NCI-H1092 treated with DMSO at 0.1 percent for 48 hours (cell line): ENCODE measurements at places on chromosomes 6 and 20.

GRCh38 chr6:166382933-166383801, at the start of gene MPC1:
MPC1 (minus strand) TSS chr6:166382940; CDS start chr6:166382876, 64 bp downstream.
- DNase-seq = peak; percentile 98

GRCh38 chr6:90643381-90643780, 56.5 kb upstream of the MAP3K7 start:
- no peak for DNase-seq

- no peak for DNase-seq
Measured at GRCh38 chr6:71364889-71365542, 76.4 kb downstream of the OGFRL1 start.

GRCh38 chr6:72816022-72816421, 194.2 kb downstream of the KCNQ5 start:
- no peak for DNase-seq

DNA sequence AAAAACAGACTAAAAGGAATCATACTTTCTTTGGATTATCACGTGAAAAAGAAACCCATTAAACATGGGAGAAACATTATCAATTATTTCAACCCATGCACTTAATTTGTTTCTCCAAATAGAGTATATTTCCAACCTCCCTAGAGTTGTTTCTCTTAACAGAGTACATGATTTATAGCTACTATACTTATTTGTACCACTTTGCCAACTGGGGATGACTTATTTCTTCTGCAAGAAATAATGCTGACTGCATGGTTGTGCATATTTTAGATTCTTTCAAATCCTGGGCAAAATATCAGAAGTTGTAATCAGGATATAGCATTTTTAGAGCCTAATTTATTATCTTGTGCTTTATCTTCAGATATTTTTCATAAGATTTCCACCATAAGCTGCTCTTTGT, 629.1 kb upstream of the EYS start:
- DNase-seq = no peak

DNA sequence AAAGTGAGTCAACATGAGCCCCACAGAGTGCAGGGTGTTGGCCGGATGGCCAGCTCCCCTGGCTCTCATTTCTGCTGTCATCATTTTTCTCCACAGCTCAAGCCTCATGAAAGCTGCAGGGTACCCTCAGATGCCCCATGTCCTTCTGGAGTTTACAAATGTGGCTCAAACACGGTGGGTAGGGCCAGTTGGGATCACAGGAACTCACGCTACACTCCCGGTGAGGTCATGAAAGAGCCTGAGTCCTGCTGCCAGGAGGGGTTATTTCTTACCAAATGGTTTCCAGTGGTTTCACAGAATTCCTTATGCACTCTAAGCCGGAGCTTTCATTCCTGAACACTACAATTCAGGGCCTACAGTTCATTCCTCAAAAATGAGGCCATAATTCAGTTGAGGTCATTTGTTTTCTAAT, 78.7 kb downstream of the TMEM170B start:
- DNase-seq = no peak

GRCh38 chr6:167094436-167094819, 28.5 kb upstream of the CCR6 start:
- no peak for DNase-seq

GRCh38 chr20:49275636-49276035, 2.2 kb downstream of the ZNFX1 start:
- DNase-seq = no peak

GRCh38 chr6:81751388-81752083, 945 bp downstream of the TENT5A start:
- no peak for DNase-seq

- DNase-seq = no peak
Measured at GRCh38 chr6:146433881-146434731, 109.5 kb upstream of the RAB32 start.

- DNase-seq = peak; percentile 52
Measured at GRCh38 chr6:113318575-113318917, 538.6 kb upstream of the MARCKS start.

- DNase-seq = no peak
Measured at GRCh38 chr6:53536561-53536960, 8.3 kb downstream of the GCLC start.

- DNase-seq = no peak
Measured at GRCh38 chr6:118134206-118134605, 227.1 kb downstream of the SLC35F1 start.

DNA sequence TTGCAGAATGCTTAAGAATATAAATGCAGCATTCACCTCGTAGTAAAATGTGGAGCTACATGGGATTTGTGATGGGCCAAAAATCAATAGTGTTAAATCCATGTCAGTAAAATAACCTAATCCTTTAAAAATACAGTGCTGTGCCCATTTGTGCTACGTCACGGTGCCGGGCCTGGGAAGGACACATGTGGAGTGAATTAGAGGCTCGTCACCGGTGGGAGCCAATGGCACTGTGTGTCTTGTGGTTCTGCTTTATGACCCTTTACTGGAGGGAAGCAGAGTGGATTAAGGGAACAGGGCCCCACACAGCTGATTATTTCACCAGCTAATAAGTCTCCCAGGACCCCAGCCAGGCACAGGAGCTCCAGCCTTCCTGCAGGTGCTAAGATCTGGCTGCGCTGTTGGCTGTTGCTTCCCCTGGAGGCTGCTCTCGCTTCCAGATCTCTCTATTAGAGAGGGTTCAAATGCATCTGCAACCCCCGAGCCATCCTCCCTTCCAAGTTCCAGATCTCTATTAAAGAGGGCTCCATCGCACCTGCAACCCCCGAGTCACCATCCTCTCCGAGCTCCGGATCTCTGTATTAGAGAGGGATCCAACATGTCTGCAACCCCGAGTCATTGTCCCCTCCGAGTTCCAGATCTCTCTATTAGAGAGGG, 405.8 kb downstream of the CDH4 start:
- DNase-seq = no peak

- no peak for DNase-seq
Measured at GRCh38 chr6:5158180-5158579, 73.0 kb downstream of the PPP1R3G start.

GRCh38 chr20:49909499-49910339, 5.6 kb downstream of the SPATA2 start:
- no peak for DNase-seq

DNA sequence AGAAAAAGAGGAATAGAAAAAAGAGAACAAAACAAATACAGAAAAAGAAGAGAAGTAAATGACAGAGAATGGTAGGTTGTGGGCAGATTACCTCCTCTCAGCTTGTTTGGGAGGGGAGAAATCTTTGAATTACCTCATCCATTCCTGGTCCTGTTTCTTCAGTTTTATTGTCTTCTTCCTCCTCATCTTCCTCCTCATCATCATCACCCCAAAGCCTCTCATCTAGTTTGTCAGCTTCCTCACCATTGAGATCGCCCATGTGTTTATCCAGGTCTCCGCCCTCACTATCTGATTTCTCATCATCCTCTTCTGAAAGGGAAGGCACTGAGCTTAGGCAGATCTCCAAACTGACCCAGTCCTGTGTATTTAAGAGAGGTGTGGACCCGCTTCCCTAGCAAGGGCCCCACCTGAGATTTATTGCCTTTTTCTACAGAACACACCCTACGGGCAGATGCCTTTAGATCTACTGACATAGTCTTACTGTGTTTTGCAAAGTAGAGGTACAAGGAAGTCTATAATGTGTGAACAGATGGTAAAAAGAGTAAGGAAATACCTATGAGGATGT, 24.2 kb upstream of the LYRM2 start:
- DNase-seq = no peak

DNA sequence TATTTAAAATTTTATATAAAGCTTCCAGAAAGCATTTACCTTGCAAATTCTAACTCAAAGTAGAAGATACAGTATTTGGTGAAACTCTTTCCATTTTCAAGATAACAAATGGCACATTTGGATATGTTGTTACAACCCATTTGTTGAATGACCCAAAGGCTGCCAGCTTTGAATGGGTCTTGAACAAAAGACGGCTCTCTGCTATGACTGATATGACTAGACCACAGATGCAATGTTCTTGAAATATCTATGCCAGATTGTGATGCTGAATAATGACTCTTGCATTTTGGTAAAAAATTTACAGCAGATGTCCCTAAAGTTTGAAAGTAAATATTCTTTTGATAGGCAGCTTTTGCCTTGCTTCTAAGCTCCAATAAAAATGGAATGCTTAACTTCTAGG, 99.6 kb downstream of the HTR1B start:
- no peak for DNase-seq

DNA sequence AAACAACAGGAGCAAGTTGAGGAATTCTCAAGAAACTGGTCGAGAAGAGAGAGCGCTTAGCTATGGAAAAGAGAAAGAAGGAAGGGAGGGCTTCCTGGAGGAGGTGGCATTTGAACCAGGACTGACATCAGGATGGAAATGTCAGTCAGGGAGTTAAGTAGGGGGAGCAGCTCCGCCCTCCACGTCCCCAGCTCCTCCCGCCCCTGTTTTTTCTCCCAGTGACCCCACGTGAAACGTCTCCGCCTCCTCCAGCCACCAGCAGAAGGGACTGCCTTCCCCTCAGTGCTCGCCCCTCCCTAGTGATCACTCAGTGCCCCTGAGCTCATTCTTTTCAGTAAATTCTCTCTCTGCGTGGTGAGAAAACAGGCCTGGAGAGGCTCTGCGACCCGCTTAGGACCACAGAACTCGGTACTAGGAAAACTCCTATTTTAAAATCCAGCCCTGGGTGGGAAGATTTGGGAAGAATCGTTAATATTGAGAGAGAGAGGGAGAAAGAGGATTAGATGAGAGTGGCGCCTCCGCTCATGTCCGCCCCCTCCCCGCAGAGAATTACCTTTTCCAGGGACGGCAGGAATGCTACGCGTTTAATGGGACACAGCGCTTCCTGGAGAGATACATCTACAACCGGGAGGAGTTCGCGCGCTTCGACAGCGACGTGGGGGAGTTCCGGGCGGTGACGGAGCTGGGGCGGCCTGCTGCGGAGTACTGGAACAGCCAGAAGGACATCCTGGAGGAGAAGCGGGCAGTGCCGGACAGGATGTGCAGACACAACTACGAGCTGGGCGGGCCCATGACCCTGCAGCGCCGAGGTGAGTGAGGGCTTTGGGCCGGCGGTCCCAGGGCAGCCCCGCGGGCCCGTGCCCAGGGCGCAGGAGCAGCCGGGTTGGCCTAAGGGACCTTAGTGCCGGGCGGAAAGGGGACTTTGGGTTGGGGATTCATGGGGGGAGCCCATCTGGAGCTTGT, 4.6 kb downstream of the HLA-DPB1 start:
- no peak for DNase-seq

GRCh38 chr6:63941747-63942470, 306.3 kb downstream of the PHF3 start:
- no peak for DNase-seq

GRCh38 chr6:108123481-108123929, 42.3 kb upstream of the NR2E1 start:
- no peak for DNase-seq

- DNase-seq = no peak
Measured at GRCh38 chr20:15703171-15703911, 869.9 kb downstream of the KIF16B start.

GRCh38 chr20:5748246-5748645, 2.0 kb upstream of the SHLD1 start:
- no peak for DNase-seq

GRCh38 chr6:45300736-45301135, 27.4 kb upstream of the RUNX2 start:
- no peak for DNase-seq

- no peak for DNase-seq
Measured at GRCh38 chr20:63828545-63828944, 2.5 kb downstream of the ZBTB46 start.

- DNase-seq = no peak
Measured at GRCh38 chr6:41887331-41887751, 7.8 kb downstream of the USP49 start.

DNA sequence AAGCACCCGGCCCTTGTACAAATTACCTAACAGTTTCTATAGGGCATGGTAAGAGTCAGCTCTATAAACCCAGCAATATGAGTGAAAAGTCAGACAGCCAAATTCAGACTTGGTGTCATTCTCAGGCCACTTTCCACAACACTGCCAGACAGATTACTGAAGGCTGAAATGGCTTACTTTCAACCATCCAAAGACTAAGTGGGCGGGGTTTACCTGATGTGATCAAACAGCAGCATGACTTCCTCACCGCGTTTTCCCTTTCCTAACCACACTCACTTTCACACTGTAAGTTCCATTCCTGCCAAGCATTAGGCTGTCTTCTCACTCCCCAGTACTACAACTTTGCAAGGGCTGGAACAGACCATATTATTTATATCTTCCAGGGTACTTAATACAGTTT, 85.9 kb downstream of the SMLR1 start:
- no peak for DNase-seq

GRCh38 chr20:14951707-14952418, 614.5 kb upstream of the FLRT3 start:
- DNase-seq = no peak

- DNase-seq = no peak
Measured at GRCh38 chr6:35417979-35418661, 34.0 kb upstream of the FANCE start.

GRCh38 chr6:39156801-39157200, 41.8 kb upstream of the SAYSD1 start:
- no peak for DNase-seq

- no peak for DNase-seq
Measured at GRCh38 chr6:128963561-128963960, 80.6 kb downstream of the LAMA2 start.

DNA sequence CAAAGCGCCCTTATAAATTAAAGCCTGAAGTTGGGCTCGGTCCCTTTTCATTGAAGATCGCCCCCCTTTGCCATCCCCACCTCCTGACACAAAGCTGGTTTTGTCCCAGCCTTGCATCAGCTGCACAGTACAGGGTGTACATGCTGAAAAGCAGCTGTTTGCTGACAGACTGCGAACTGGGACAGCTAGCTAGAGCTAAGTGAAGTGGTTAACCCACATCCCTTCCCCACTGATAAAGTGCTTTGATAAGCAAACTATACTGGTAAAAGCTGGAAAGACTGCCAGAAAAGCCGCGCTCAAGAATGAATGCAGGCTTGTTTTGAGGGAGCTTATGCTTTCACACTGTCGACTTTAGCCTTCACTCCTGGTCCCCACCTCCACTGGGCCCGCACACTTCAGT, 207.3 kb downstream of the GMDS start:
- no peak for DNase-seq

DNA sequence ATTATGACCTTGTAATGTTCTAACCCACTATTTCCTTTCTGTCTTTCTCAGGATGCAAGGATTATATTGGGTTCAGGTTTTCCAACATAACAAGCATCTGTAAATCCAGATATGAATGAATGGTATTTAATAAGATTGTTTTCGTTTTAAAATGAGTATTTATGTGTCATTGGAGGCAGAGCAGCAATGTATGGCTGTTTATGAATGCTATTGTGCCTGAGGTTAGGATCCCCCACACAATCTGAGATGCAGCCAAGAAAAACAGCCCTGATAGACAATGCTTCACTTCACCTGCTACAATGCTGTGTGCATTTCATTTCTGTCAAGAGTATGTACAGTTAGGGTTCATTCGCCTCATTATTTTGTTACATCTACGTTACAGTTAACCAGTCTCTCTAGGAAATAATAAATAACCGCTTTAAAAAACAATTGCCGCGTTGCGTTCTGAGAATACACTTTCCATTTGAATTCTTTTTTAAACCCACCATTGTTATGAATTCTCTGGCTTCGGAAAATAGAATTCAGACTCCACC, 19.6 kb downstream of the TFAP2A start:
- peak; percentile 27 for DNase-seq

GRCh38 chr6:1765160-1765903, 155.6 kb downstream of the FOXC1 start:
- no peak for DNase-seq

GRCh38 chr6:93567164-93567563, 147.8 kb upstream of the EPHA7 start:
- no peak for DNase-seq
